ENCODE measurements at places on chromosomes 5 and 9.

DNA sequence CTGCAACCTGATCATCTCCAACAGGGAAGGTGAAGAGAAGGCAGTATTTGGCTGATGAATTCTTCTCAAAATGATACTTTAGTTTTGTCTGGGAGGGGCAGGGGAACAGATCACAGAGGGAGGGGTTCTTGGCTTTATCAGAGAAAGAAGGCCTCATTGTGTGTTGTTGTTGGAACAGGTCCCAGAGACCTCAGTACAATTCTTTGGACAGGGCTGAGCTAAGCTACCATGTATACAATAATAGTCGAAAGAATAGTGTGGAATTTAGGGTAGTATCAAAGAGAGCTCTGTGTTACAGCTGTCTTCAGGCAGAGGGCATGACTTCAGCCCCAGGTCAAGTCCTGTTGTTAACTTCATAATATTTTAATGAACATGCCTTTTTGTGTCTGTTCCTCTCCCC lies 39.9 kb downstream of the ARHGAP26 start:
- no peak for DNase-seq

- DNase-seq: no peak
Measured at GRCh38 chr9:71025728-71026127, 95.7 kb downstream of the TRPM3 start.

GRCh38 chr9:103902263-103902662 lies 191.8 kb upstream of the SMC2 start:
- DNase-seq: no peak

DNA sequence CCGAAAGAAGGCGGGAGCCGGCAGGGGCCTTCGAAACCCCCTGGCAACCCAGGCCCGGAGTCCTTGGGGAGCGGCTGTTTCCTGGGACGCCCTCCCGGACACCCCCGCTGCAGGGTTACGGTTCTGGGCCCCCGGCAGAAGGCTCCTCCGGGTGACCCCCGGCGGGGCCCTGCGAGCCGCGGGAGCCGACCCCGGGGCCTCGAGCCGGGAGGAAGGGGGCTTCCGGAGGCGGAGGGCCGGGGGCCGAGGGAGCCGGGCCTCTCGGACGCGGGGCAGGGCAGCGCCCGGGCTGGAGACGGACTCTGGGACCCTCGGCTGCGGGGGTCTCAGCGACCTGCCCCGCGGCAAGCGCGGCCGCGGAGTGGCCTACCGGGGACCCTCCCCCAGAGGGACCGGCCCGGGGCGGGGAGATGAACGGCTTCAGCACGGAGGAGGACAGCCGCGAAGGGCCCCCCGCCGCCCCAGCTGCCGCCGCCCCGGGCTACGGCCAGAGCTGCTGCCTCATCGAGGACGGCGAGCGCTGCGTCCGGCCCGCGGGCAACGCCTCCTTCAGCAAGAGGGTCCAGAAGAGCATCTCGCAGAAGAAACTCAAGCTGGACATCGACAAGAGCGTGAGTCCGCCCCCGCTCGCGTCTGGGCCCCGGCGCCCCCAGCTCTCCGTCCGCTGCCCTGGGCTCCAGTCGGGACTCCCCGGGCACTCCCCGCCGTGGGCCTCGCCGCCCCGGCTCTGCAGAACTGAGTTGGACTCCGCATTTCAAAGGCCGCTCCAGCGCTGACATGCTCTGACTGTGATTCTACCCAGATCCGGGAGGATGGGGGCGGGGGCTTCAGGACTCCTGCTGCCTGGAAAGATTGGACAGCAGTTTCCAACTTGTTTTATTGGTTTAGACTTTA lies 645 bp downstream of the SAP30L start:
- peak; percentile 32 for DNase-seq

DNA sequence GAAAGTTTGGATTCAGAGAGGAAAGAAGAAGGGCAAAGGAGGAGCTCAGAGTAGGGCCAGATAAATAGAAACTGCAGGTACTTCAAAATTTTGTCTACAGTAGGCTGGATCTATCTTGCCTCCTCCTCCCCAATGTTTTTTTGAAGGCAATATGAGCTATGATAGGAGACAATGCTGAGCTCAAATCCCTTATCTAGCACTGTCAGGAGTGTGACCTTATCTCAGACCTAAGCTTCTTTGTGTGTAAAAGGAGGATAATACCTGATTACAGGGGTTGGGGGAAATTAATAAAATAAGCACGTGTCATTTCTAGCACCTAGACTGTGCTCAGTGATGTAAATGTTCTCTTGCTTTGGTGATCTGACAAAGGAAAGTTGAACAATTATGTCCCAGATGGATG lies 137.8 kb upstream of the CD180 start:
- no peak for DNase-seq

- DNase-seq: no peak
Measured at GRCh38 chr5:143244000-143244736, 159.3 kb downstream of the NR3C1 start.

DNA sequence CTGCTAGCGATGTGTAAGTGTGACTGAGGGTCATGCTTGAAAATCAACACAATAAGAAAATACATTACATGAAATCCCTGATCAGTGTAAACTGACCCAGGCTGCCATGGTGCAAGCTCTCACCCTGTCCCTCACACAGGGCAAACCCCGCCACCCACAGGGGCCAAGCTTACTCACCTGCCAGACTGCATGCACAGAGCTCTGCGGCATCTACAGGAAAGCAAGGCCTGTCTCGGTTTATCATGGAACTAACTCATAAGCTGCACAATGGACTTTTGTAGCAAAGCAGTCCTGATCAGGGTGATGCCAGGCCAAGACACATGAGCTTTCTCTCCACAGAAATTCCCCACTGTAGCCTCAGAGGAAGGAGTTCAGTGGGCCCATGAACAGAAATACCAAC lies 9.7 kb downstream of the IPPK start:
- DNase-seq: no peak

GRCh38 chr5:116451066-116451465 lies 123.6 kb downstream of the SEMA6A start:
- no peak for DNase-seq

DNA sequence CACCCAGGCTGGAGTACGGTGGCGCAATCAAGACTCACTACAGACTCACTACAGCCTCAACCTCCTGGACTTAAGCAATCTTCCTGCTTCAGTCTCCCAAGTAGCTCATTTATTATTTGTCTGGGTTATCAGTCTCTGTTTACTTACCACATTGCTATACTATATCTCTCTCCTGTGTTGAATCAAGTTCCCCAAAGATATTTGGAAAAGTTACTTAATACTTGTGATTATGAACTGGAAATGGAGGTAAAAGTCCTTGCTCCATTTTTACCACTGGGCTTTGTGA lies 55.6 kb downstream of the ANGPTL2 start:
- DNase-seq: no peak

- no peak for DNase-seq
Measured at GRCh38 chr5:36367524-36367923, 65.8 kb upstream of the RANBP3L start.

DNA sequence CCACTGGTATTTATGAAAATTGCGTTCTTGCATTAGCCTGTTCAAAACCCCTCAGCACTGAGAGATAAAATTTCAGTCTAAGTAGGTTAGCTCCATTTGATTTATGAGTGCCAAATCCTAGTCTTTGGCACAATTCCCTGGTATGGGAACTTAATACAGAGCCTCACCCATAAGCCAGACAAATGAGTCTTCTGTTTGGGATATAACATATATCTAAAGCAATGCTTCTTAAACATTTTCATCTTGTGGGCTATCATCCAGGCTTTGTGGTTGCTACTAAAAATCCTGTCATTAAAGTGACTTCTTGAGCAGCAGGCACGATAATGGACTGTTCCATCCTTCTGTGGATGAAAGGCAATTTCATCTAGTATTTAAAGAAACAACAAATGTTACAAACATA lies 419.5 kb upstream of the ACTBL2 start:
- no peak for DNase-seq
